ENCODE measurements at places on chromosomes 2 and 18.
A peak's percentile ranks its signal among the peaks of the same experiment; 100 is the strongest.

DNA sequence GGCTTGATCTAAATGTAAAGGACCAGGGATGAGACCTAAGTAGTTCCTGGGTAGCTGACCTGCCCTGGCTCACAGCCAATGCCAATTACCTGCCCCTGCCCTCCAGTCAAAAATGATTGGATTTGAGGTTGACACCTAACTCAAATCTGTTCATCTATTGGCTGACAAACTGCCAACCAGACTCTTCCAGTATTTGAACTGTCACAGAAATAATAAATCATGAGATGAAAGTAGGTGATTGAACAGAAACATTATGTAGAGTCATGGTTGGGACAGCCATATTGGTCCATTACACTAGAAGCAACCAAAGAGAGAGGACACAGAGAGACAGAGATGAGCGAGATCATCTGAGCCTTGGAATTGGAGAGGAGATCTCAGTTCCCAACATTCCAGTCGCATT is 109.1 kb downstream of the ATL2 start:
- DNase-seq, result peak; percentile 23

- DNase-seq, result no peak
Observed at GRCh38 chr18:73900106-73900835, 247.4 kb downstream of the FBXO15 start.

- DNase-seq, result no peak
Observed at GRCh38 chr2:23753291-23754010, 173.5 kb downstream of the ATAD2B start.

- DNase-seq, result no peak
Observed at GRCh38 chr2:239012228-239012627, 164.3 kb downstream of the TWIST2 start.

GRCh38 chr2:176826356-176826755 is 386.2 kb upstream of the HNRNPA3 start:
- DNase-seq, result no peak

DNA sequence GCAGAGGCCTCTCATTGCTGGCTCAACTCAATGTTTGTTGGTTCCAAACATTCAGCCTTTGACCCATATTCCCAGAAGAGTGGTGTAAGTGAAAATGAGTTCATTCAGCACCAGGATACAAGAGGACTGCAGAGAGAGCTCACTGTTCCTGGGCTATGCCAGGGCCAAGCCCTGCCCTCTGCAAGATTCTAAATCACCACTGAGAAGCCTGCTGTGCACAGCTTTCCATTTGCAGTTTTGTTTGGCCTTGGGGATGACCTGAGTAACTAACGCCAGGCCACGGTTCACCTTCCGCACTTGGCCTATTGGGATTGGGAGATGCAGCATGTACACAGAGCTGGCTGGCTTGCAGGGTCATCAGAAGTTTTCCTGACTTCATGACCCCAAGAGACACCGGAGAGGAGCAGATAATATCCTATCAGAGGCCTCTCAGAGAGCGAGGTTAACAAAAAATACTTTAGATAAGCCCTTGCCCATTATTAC is 12.6 kb downstream of the GKN1 start:
- DNase-seq, result no peak

GRCh38 chr18:33870059-33870458 is 292.0 kb downstream of the ASXL3 start:
- no peak for DNase-seq

DNA sequence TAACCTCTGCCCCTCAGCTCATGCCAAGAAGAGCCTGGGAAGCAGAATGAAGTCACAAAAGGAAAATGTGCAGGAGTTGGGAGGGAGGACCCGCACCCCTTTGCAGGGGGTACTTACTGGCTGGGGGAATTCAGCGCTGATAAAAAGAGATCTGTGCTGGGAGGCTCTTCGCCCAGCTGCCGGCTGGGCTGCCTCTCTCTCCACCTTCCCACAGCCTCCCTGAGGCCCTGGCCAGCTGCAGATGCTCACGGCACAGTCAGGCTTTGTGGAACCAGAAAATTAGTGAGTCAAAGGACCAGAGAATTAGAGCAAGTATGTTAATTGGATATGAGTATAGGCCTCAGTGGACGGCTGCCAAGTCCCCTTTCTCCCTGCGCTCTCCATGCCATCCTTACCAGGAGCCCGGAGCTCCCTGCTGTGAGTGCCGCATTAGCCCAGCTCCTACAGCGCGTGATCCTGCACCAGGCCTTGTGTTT is 181.7 kb upstream of the SH3BP4 start:
- peak; percentile 21 for DNase-seq

DNA sequence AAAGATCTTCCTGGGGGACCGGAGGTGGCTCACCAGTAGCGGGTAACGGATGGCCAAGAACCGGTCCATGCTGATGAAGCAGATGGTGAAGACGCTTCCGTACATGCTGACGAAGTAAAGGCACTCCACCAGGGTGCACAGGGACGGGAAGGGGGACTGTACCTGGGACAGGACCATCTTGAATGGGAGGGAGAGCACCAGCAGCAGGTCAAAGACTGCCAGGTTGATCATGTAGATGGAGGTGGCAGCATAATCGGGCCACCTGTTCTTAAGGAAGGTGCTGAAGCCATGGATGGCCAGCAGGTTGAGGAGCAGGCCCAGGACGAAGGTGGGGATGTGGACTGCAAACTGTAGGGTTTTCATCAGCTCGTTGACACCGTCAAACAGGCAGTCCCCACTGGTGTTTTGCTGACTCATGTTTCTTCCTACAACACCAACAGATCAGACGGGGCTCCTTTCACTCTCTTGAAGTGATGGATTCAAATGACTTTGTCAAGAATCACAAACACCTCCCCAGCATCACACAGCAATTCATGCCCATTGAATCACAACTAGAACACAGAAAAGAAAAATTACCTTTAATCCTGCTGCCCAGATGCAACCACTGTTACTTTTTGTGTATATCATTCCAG is 14.4 kb downstream of the GPR55 start:
- DNase-seq, result no peak

GRCh38 chr2:226447338-226448300 is 352.0 kb downstream of the IRS1 start:
- DNase-seq, result peak; percentile 52

DNA sequence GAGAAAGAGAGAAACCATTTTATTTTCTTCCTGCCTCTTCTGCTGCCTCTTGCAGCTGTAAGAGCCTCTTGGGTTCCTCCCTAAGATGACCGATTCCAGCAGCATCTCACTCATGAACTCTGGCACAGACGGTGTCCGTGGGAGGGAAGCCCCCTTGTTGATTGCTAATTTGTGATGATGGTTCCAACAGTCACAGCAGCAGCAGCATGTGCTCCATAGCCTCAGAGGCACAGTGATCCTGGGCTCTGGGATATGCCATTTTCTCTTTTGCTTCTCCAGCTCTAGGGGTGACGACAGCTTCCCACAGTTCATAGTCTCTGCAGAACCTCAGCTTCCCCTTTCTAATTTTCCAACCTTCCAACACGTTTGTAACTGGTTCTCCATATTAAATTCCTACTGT is 324.2 kb upstream of the HS6ST1 start:
- no peak for DNase-seq
